ENCODE measurements at places on chromosomes 2 and 18.

GRCh38 chr2:73821227-73821626 lies 7.5 kb upstream of the STAMBP start:
- DNase-seq, result no peak

GRCh38 chr2:26182887-26183630 lies 10.2 kb downstream of the GAREM2 start:
- DNase-seq, result no peak

DNA sequence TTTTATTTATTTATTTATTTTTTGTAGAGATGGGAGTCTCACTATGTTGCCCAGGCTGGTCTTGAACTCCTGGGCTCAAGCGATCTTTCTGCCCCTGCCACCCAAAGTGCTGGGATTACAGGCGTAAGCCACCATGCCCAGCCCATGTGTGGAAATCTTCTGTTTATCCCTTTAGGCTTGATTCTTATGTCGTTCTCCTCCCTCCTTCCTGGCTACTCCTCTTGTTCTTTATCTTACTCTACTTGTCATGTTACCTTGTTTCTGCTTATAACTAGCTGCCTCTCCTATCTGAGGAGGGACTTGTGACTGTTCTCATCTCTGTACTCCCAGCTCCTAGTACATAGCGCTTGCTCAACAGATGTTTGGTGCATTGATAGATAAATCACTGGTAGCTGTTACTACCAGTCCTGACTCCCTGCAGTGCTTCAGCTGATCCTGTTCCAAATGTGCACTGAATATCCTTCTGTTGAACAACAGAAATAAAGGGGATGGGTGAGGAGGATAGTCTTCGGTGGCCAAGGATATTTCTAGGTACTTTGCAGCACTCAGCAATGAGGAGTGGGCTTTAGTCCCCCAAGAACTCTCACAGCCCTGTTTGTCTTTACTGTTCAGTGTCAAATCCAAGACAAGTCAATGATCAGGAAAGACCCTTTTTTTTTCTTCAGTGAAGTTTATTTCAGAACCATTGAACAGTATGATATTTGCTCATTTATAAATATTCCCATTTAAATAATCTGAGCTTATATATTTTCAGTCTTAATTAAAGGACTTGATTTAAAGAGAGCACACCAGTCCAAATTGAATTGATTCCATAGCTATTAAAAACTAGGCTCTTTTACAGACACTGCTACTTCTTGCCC lies 7.2 kb downstream of the IL1B start:
- no peak for DNase-seq

DNA sequence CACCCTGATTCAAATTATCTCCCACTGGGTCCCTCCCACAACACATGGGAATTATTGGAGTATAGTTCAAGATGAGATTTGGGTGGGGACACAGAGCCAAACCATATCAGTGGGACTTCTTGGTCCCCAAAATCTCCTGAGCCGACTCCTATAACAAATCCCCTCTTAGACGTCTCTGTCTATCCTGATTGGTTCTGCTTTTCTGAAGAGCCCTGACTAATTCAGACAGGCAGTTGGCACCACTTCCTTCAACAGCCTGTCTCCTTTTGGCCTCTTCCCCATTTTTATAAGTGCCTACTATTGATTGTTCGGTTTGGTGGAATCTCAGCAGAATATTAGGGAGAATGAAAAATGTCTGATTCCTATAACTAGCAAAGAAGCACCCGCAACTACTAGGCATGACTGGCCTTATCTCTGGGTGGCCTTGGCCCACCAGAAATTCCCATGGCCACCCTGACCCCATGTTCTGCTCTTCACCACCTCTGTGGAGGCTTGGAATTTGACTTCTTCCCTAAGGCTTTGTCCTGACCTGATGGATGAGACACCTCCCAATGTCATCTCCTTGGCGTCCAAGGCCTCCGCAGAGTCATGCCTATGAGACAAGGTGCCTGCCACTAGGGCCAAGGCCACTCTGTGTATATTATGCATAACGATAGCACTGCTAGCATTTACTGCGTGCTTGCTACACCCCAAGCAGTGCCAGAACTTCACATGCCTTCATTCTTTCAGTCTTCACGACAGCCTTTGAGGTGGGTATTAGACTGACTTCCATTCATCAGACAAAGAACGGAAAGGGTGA lies 218.9 kb upstream of the COPS8 start:
- no peak for DNase-seq

- no peak for DNase-seq
Observed at GRCh38 chr18:62073461-62074281, 113.2 kb downstream of the PIGN start.

DNA sequence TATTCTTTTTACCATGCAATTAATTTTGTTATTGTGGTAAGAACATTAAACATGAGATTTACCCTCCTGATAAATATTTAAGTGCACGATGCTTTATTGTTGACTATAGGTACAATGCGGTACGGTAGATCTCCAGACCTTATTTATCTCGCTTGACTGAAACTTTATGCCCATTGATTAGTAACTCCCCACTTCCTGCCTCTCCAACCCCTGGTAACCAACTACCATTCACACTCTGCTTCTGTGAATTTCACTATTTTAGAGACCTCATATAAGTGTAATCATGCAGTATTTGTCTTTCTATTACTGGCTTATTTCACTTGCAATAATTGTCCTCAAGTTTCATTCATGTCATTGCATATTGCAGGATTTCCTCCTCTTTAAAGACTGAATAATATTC lies 195.7 kb upstream of the ID2 start:
- DNase-seq, result no peak

GRCh38 chr2:104790100-104790811 lies 63.7 kb upstream of the POU3F3 start:
- no peak for DNase-seq

Data from activated T-cell treated with anti-CD3 and anti-CD28 coated beads for 4 hours (primary cell).